ENCODE measurements at places on chromosomes 2 and 18.

DNA sequence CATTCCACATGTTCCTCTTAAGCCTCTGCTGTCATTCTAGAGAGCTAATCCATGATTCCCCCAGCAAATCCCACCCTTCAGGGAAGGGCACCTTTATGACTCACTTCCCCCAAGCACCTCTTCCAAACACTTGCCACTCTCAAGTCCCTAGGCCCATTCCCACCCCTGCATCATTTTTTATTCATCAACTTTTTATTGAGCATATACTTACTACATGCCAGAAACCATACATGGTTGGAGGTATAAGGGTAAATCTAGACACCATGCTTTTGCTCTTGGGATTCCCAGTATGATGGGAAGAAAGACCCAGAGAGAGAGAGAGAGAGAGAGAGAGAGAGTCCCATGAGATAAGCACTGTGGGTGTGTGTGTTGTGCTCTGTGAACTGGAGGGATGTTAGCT is 87.9 kb downstream of the MAPK4 start:
- no peak for DNase-seq

- DNase-seq = no peak
These were observed 29.4 kb downstream of the KANSL3 start for GRCh38 chr2:96608469-96609455.

- DNase-seq = no peak
These were observed 593 bp upstream of the ACTR2 start for GRCh38 chr2:65227020-65227455.

DNA sequence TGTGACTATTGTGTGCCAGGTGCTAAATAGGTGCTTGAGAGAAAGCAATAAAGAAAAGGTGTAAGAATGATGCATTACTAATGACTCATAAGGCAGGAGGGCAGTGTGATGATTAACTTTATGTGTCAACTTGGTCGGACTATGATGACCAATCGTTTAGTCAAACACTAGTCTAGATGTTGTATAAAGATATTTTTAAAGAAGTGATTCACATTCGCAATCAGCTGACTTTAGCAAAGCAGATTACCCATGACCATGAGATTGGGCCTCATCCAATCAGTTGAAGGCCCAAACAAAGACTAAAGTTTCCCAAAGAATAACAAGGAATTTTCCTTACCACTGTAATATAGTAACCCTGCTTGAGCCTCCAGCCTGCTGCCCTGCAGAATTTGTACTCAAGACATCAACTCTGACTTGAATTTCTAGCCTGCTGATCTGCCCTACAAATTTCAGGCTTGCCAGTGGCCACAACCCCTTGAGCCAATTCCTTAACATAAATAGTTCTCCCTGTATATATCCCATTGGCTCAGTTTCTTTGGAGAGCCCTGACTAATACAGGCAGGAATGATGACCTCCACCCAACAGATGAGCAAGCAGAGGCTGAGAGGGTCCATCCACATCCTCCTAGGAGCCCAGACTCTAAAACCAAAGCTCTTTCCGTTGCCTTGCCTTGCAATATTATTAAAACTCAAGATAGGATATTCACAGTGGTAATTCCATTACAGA is 132.6 kb downstream of the ACTR3 start:
- no peak for DNase-seq

- no peak for DNase-seq
These were observed 13.5 kb downstream of the ZFP36L2 start for GRCh38 chr2:43212931-43213330.

DNA sequence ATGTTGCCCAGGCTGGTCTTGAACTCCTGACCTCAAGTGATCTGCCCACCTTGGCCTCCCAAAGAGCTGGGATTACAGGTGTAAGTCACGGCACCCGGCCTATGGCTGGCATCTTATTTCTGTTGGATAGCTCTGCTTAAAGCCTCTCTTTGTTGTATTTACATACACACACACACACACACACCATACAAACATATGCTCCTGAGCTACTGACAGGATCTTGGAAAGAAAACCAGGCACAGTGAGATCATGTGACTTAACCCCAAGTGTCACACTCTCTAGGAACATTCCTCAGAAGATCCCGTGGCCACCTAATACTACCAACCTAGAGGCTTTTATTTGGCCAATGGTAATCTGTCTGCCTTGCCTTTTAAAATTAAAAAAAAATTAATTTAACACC is 85.1 kb upstream of the HAAO start:
- DNase-seq = no peak

DNA sequence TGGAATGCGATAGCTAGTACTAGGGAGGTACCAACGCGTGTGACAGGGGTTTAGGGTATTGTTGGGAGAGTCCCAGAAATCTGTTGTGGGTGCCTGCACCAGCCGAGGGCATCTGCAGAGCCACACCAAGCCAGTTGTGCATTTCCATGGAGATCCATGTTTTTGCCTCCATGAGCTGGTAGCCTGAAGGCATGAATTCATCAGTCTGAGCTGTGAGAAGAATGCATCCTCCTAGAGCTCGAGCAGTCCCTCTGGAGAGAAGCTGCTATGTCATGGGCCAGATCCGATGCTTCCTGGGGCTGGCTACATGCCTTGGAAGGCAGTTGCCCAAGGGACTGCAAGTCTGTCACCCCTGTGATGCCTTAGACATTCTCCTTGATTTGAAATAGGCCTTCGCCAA is 57.9 kb downstream of the LIPG start:
- no peak for DNase-seq

All from NT2/D1 (cell line).